ENCODE measurements at places on chromosomes 1 and 21.
A peak's percentile ranks its signal among the peaks of the same experiment; 100 is the strongest.

DNA sequence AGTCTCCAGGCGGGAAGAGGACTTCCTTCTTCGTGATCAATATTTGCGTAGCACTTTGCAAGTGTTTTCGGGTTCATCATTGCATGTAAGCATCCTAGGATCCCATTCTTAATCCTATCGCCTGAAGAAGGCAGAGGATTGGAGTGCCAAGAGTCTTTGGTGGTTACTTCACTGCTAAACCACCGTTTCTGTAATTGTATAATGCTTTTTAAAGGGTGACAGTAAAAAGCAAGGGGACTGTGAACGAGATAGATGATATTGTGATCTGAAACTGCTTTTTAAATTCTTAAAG, 345 bp upstream of the ALDH9A1 start:
- no peak for DNase-seq

- no peak for DNase-seq
Measured at GRCh38 chr1:7127322-7128075, 342.2 kb downstream of the CAMTA1 start.

DNA sequence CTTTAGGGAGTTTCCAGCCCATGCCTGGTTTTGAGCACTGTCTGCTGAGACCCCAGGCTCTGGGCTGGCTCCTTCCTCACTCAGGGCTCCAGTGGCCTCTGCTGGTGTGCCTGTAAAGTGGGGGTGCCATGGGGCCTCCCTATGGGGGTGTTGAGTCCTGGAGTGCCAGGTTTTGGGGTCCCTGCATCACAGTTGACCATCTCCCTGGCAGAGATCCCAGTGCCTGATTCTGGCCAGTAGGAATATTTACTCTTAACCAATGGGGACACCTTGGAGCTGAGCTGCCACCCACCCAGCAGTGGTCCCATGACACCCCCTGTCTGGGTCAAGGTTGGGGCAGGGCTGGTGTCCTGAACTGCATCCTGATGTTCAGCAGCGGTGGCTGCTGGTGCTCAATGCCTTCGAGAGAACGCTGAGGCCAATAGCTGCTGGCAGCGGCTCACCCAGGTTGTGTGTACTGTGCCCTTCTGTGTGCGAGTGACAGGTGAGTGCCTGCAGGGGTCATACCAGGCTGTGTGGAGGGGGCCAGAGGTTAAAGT, 9.6 kb upstream of the ZNF669 start:
- DNase-seq = no peak

- DNase-seq = peak; percentile 61
Measured at GRCh38 chr1:39409055-39409816, 82.2 kb upstream of the BMP8A start.

- DNase-seq = no peak
Measured at GRCh38 chr1:7636795-7637526, 134.1 kb upstream of the VAMP3 start.

GRCh38 chr1:224506141-224506814, 71.7 kb upstream of the WDR26 start:
- no peak for DNase-seq

DNA sequence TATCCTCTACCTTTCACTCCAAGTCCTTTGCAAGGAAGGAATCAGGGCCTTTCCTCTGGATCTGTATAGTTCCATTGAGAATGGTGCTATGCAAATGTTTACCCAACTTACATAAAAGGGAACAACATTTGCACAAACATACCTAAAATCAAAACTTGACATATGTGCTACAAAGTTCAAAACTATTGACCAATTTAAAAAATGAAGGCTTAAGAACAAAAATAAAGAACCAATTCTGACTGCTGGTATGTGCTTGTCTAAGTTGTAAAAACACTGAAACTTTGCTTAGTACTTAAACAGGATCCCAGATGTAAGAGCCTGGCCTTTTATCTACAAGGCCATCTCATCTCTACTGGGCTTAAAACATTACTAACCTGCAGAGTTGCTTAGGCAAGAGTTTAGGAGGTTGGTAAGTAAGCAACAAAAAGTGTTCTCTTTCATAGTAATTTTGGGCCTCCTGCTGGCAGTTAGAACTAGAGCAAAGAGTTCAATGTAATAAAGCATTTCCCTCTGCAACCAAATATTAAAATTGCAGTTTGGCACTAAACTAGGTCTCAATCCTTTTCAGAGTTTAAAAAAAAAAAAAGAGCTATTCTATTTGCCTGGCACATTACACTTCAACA, 2.0 kb downstream of the SCMH1 start:
- DNase-seq = no peak

GRCh38 chr1:232422098-232422497, 207.8 kb downstream of the SIPA1L2 start:
- DNase-seq = no peak

- no peak for DNase-seq
Measured at GRCh38 chr21:42019101-42019605, 9.0 kb upstream of the ZBTB21 start.

DNA sequence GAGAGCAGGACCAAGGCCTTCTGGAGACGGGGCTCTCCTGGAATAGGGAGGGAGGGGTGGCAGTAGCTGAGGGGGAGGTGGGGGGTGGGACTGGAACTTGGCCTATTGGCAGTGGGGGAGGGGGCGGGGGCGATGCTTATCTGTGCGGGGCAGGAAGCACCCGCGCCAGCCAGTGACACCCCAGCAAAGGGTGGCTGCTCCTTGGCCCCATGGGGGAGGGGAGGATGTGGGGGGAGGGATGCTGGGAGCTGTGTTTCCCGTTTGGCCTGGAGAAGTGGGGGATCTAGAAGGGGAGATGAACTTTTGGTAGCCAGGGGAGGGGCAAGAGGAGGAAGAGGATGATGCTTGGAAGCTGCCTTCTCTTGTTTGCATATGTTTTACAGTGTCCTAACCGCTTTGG, 11.0 kb downstream of the ZBTB7B start:
- DNase-seq = peak; percentile 76

- DNase-seq = peak; percentile 71
Measured at GRCh38 chr1:18100491-18101063, 7.0 kb upstream of the IGSF21 start.

DNA sequence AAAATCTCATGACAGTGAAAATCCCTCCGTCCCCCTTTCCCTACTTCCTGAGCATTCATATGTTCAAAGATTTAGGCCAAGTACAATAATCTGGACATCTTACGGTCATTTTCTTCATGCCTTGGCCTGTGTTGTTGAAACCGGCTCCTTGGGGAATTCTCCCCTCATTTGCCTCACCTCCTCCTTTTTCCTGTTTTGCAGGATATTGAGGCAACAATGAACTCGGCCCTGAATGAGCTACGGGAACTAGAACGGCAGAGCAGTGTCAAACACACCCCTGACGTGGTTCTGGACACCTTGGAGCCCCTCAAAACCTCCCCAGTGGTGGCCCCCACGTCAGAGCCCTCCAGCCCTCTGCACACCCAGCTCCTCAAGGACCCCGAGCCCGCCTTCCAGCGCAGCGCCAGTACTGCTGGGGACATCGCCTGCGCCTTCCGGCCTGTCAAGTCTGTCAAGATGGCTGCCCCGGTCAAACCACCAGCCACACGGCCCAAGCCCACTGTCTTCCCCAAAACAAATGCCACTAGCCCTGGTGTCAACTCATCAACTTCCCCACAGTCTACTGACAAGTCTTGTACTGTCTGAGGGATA, 9.3 kb upstream of the IKBKE start:
- no peak for DNase-seq

All from K562 (cell line).